ENCODE measurements at places on chromosomes 5 and 9.
A peak's percentile ranks its signal among the peaks of the same experiment; 100 is the strongest.

GRCh38 chr5:56608217-56608925 is 207.0 kb upstream of the MAP3K1 start:
- DNase-seq = no peak

- no peak for DNase-seq
Observed at GRCh38 chr5:171601266-171601881, 181.9 kb downstream of the FGF18 start.

- peak; percentile 63 for DNase-seq
Observed at GRCh38 chr9:131817627-131818026, 77.8 kb upstream of the RAPGEF1 start.

- DNase-seq = no peak
Observed at GRCh38 chr5:118553662-118554061, 434.7 kb downstream of the DTWD2 start.

DNA sequence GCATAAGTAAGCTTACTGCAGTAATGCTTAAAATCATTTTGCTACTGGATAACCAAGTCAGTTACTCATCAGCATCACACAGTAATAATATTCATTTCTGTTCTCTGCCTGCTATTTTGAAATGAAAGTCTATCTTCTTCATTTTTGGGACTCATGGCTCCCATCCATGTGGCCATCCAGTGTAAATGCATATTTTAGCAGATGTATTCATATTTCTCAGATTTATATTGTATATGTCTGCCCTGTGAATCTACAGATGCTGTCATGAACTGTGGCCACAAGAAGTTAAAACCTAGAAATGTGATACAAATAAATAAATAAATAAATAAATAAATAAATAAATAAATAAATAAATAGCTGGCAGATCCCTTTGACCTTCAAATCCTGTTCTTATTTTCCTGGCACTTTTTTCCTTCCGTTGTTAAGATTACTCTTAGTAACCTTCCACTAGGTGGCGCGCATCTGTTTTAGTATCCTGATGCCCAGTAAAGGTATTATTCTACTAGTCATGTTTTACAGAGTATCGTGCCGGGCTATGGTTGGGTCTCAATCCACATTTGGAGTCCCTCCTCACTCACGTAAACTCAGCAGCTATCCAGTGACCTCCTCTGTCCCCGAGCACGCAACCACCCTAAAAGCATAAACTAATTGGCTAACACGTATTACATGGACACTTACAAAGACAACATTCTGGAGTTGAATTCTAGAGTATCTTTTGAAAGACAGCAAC is 79.2 kb upstream of the IL7R start:
- peak; percentile 53 for DNase-seq

DNA sequence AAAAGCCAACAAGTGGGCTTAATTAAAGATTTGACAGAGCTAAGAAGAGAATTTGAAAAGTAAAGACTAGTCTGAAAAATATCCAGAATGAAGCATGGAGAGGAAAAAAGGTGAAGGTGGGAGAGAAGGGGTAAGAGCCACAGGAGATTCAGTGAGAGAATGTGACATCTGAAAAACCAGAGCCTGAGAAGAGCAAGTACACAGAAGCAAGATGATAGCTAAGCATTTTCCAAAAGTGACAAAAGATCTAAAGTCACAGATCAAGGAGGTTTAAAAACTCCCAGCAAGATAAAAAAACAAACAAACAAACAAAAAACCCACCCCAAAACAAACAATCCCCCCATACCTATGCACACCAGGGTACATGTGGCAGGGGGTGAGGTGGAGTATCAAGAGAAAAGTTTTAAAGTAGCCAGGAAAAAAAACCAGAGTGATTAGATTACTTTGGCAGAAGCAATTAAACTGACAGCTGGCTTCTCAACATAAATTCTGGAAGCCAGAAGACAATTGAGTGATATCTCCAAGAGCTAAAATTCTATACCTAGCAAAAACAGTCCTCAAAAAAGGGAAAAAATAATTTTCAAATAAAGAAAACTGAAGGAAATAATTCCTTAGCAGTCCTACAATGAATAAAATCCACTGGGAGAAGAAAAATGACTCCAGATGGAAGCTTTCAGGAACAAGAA is 111.4 kb downstream of the RAPGEF6 start:
- no peak for DNase-seq

DNA sequence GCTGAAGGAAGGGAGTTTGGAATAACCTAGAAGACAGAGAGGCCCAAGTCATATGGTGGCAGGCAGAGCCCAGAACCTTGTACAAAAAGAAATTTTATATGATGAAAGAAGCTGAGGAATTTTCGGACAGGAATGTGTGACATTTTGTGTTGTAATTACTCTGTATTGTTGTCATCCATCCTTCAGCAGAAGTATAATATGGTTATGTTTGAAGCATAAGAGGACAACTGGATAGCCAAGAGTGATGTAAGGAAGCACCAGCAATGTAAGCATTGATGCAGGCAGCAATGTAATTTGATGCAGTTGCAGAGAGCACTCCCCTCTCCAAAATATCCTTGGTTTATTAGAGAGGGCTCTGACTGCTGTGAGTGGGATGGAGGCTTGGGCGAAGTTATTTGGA is 19.1 kb upstream of the SNX2 start:
- no peak for DNase-seq

DNA sequence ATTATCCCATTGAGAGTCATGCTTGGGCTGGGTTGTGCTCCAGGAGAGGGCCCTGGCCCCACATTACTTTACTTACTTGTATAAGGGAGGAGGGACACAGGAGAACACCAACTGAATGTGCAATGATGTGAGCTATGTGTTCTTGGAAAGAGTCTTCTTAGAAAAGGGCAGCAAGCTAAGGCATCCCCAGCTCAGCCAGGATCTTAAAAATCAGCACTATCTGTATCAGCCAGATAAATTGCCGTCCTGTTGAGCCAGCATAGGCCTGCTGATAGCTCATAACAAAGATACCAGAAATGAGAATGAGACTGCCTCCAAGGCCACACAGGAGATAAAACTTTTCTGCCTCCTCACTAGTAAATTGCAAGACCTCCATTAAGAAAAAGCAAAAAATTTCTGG is 357.5 kb downstream of the CAAP1 start:
- DNase-seq = no peak

GRCh38 chr9:123513554-123513953 is 157.6 kb downstream of the CRB2 start:
- no peak for DNase-seq

DNA sequence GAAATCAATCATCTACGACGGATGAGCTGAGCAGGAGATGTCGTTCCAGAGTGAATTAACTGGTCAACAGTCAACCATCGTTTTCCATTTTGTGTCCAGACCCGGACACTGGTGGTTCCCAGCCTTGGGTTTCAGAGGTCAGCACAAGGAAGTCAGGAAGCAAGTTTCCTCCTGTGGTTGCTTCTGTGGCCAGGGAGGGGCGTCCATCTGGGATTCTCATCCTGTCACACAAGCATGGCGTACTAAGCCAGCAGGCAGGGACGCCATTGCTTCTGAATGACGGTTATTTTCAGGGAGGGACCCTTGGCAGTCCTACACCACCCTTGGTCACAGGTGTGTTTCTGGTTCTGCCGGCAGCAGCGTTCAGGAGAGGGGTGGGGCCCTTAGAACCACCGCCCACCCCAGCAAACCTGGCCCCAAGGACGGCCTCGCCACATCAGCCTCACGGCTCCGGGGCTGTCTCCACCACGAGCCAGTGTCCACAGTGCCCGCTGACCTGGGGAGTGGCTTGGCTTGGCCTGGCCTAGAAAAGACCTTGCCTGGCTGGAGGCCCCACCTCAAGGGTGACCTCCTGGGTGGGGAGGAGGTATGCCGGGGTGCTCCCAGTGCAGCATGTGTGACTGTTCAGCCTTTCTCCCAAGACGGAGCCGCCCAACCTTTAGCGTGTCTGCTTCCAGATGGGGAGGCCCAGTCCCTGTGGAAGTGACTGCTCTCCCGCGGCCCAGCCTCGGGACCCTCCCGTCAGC is 25.2 kb downstream of the NDUFS6 start:
- DNase-seq = no peak

GRCh38 chr5:36635721-36636390 is 29.4 kb downstream of the SLC1A3 start:
- no peak for DNase-seq

DNA sequence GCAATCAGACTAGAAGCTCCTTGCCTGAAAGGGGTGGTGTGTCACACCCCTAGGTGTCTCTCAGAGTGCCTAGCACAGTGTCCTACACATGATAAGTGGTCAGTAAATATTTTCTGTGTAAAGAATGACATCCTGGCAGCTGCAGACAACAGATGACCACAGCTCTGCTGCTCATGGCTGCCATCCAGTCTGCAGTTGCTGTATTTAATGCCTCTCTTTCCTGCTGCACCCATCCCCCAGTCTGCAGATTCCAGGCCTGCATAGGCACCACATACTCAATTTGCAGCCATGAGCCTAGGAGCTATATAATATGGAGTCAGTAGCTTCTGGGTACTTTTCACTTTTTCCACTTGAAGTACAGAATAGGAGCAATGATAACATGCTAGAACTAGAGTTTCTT is 94.9 kb upstream of the NR4A3 start:
- peak; percentile 32 for DNase-seq

GRCh38 chr9:34633851-34634550 is 3.6 kb downstream of the SIGMAR1 start:
- DNase-seq = no peak

- DNase-seq = no peak
Observed at GRCh38 chr5:50476549-50476948, 35.5 kb upstream of the EMB start.

GRCh38 chr5:172678902-172679301 is 37.8 kb downstream of the NEURL1B start:
- no peak for DNase-seq

DNA sequence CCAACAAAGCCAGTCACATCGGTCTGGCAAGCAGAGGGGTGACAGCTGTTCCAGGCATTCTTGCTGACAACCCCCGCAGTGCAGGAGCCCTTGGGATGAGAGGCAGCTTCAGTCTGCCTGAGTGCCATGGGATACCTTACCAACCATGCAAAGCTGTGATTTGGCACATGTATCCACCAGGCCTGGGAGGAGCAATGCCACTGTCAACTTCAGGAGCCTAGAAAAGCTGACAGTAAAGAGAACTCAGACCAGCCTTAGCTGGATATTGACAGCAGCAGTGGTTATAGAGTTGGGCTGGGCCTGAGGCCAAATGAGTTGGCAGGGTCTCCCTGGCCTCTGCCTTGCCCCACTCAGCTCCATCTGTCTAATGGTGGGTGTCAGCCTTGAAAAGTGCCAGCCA is 10.1 kb upstream of the PLPPR1 start:
- DNase-seq = no peak

DNA sequence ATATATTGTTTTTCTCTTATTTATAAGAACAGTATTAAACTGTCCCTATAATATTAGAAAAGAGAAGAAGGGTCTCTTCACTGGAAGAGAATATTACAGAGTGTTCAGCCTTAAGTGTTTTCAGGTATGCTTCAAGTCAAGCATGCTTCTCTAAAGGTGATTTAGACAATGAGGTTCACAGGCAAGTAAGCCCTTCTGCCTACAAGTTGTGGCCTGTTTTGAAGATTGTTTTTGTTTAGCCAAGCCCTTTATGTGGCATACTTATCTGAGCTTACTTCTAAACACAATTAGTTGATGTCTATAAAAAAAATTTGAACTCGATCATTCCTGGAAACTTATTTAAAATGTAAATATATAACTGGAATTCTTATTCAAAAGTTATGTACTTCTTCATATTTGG is 343.8 kb upstream of the CDH18 start:
- DNase-seq = no peak

DNA sequence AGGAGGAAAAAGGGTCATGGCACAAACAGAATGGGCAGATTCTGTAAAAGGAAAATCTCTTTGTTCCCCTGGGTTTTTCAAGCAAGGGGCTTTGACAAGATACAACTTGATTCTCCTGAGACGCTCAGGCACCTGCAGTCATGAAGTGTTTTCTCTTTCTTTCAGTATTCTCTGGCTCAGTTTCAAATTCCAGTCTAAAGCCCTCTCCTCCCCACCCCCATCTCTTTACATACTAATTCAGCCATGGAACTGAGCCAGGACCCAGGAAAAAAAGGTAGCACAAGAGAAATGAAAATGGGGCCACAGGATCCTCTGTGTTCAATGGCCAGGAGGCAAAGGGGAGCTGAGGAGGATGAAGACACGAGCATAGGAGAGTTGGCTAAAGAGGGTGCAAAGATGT is 408.4 kb downstream of the SPOCK1 start:
- DNase-seq = no peak

- no peak for DNase-seq
Observed at GRCh38 chr9:25212361-25212760, 465.9 kb downstream of the TUSC1 start.

DNA sequence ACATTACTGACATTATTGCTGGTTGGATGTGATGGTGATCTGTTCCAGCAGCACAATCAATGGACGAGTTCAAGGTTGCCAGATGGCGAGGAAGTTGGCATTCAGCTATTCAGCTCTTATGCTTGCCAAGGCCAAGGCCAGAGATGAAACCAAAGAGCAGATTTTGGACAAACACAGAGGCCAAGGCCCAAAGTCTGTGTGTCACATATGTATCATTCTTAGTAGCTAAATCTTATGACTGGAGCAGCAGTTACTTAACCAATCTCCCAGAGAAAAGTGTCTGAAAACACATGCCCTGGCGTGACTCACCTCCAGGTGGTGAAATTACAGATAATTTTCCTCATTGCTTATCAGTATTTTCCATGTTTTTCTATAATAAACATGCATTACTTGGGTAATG is 189.0 kb upstream of the EGFLAM start:
- DNase-seq = no peak

DNA sequence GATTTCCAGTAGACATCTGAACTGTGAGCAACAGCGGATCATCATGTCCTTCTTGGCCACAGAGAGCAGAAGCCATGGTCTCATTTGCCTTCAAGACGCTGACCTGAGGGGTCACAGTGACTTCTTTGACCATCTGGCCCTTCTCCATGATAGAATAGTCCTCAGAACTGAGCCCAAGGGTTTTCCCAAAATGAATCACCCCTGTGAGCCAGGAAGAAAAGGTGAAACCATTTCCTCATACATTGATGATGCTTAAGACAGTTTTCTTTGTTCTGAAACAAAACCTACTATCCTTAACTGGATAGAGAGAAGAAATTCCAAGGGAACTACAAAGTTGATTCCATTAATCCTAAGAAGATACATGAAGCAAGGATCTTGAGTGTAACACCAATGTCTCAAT is 503.9 kb downstream of the CTNND2 start:
- no peak for DNase-seq

- DNase-seq = no peak
Observed at GRCh38 chr5:79464695-79465332, 49.1 kb downstream of the HOMER1 start.

GRCh38 chr9:133716564-133717112 is 21.5 kb downstream of the SARDH start:
- DNase-seq = no peak

GRCh38 chr5:68443091-68443490 is 227.5 kb downstream of the PIK3R1 start:
- no peak for DNase-seq
